ENCODE measurements at places on chromosomes 6 and 20.

- DNase-seq, result no peak
Measured at GRCh38 chr6:32941214-32941768, 463 bp upstream of the HLA-DMB start.

DNA sequence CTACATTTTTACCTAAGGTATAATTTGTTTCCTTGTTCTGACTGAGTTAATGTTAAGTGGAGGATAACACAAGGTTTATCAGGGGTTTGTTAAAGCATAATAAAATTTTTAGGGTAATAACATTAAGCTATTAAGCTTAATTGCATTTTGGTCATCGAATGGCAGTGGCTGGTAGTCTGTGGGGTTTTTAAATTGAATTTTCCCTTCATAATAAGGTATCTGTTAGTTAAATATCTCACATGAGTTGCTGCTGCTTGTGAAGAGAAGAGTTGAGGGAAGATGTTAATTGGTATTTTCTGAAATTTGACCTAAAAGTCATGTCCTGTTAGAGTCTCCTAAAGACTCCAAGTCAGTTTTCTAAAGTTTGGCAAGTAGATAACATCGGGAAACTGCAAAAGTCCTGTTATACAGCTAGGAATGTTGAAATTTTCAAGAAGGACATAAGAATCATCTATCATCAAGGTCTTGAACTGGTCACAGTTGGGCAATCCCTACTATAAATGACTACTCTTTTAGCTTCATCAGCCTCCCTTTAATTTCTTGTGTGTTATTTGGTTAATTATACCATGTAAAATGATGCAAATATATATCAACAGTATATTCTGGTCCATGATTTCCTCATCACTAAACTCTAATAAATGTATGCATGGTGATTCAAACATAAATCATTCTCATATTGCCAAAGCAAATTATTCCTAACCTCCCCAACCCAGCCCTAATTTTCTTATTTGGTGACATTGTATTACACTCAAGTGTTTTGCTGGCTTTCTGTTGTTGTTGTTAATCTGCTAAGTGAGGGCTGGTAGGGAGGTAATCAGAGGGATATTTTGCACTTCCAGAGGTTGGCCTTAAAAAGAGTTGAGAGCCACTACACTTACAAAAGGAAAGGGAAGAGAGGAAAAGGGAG is 64.0 kb downstream of the MAP3K5 start:
- no peak for DNase-seq

- DNase-seq, result no peak
Measured at GRCh38 chr20:47762699-47763268, 22.5 kb downstream of the SULF2 start.

DNA sequence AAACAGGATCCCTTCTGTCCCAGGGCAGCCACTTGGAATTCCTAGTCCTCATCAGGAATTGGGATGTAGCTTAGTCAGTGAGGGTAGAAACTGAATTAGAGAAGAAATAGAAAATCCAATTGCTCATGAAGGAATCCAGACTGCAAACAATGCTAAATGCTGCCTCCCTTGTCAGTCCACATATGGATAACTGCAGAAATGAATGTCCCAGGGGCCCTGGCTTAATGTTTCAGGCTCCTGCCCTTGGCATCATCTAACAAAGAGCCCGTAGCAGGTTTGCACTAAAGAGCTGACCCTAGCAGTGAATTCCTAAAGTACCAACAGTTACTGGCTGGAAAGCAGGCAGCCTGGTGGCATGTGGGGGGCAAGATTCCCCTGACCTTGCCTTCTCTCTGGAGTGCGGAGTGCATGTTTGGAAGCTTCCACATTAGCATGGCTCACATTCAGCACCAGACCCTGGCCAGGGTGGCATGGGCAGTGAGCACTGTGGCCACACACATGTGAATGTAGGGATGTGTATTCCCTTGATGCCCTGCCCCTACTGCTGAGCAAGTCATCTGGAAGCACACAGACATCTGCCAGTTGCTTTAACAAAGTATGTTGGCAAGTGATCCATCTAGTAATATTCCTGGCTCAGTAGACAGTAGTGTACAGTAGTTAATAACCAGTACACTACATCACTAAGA is 394.5 kb downstream of the CDC5L start:
- no peak for DNase-seq

- DNase-seq, result no peak
Measured at GRCh38 chr20:19890445-19891051, 126.6 kb upstream of the NAA20 start.

GRCh38 chr6:152063170-152063921 is 255.9 kb downstream of the ESR1 start:
- no peak for DNase-seq

DNA sequence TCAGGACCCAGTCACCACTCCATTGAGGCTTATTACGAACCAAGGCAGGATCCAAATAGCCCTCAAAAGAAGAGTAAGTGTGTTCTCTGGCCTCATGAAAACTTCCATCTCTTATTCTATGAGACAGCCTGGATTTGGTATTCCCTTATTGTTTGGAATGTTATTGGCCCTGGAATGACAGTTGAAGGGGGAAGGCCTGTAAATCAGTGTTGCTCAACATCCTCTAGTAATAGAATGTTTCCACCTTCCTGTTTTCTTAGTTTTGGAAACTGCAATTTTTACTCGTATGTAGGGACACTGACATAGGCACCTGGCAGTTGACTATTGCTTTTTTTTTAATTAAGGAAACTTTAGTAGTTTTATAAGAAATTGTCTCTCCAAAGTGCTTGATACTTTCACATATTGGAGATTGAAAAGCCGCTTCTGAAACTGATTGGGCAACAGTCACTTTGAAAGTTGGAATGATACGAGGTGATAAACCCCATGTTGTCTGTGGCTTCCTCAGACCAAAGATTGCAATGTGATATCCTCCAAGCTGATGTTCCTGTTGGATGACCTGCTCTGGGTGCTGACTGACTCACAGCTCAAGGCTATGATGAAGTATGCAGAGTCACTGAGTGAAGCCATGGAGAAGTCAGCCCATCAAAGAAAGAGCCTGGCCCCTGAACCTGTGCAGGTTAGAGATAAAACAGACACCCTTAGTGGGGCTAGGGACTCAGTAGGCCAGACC is 43.1 kb downstream of the BLTP3A start:
- no peak for DNase-seq

DNA sequence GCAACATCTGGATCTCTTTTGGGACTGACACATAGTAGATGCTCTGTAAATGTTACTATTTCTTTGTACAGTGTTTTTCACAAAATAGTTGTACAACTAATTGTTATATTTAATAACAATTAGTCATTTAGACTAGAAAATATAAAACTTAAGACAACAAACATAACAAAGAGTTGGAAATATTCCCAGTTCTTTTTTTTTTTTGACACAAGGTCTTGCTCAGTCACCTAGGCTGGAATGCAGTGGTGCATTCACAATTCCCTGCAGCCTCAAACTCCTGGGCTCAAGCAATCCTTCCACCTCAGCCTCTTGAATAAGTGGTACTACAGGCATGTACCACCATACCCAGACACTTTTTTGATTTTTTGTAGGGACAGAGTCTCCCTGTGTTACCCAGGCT is 105.8 kb downstream of the UTRN start:
- DNase-seq, result no peak

- DNase-seq, result no peak
Measured at GRCh38 chr6:113672491-113673149, 184.5 kb upstream of the MARCKS start.

- no peak for DNase-seq
Measured at GRCh38 chr6:162234631-162235030, 492.9 kb downstream of the PRKN start.

- DNase-seq, result no peak
Measured at GRCh38 chr6:13273931-13274706, 54.2 kb downstream of the TBC1D7 start.

DNA sequence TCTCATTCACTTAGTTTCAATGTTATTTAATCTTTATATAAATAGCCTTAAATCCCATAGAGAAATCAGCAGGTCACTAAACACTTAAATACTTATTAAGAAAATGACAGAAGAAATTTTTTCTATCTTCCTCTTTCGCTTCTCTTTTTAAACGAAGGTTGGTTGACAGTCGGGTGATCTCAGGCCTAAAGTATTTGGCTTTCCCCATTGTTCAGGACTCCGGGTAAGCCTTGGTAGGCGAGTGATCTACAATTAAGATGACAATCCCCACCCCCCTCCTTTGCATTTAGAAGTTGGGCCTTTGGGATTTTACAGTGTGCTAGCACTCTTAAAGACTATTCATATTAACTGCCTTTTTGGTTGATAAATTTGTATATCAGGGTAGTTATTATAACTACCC is 19.7 kb upstream of the UTRN start:
- no peak for DNase-seq

GRCh38 chr20:17502105-17502504 is 29.1 kb downstream of the BFSP1 start:
- DNase-seq, result no peak

DNA sequence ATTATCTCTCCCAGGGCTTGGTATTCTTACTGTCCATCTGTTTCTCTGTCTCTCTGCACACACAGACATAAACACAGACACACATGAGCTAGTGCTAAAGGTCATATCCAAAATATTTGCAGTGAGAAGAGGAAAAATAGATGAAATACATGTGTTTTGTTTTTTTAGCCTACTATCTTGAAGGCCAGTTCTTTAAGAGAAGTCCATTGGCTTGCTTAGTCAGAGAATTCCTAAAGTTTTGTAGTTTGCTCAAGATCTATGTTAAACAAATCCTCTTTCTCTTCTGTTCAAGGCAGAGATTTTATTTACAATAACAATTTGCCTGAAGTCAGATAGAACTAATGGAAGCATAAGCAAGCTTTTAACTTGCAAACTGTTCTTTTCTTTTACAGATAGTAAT is 120.0 kb upstream of the AKIRIN2 start:
- DNase-seq, result no peak

DNA sequence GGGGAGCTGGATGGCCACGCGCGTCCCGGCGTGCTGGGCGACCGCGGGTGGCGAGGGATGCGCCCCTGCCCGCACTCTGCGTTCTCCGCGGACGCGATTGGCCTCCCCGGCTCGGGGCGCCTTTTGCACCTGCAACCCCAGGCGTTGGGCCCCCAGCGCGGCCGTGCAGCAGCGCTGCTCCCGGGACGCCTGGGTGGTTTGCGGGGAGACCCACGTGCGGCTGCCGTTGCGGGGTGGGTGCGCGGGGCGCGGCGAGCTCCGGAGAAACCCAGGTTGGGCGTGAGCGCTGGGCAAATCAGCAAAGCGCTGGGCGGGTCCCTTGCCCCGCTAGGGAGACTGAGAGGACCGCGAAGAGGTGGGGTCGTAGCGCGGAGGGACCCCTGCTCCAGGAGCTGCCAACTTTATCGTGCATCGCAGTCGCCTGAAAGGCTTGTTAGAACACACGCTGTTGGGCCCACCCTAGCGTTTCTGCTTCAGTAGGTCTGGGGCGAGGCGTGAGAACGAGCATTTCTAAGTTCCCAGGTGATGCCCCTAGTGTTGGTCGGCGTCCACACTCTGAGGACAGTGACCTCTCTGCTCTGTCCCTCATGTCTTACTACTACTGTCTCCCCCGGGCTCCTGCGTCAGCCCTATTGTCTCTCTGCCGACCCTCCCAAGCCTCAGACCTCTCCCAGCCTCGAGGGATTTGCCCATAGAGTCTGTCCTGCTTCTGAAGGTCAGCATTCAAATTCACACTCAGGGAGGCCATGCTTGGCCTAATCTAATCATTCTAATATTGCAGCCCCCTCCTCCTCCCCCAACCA is 538 bp upstream of the ZFP64 start:
- DNase-seq, result peak; percentile 84

GRCh38 chr6:160781298-160781697 is 79.3 kb downstream of the PLG start:
- no peak for DNase-seq

DNA sequence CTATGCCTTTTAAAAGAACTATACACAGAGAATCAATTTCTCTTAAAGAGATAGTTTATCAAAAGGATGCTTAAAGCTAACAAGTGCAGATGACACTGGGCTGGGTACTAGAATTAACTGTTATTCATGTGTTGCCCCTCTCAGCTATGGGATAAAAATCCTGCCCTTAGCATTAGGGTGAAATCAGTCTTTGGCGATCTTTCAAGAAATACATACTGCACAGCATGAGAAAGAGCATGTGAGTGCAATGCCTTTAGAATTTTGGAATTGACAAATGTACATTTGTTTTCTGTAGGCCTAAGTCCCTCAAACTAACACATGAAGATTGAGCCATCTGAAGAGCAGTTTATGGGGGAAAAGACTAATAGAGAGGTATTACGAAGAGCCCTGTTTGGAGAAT is 115.4 kb downstream of the ZFP64 start:
- DNase-seq, result no peak

DNA sequence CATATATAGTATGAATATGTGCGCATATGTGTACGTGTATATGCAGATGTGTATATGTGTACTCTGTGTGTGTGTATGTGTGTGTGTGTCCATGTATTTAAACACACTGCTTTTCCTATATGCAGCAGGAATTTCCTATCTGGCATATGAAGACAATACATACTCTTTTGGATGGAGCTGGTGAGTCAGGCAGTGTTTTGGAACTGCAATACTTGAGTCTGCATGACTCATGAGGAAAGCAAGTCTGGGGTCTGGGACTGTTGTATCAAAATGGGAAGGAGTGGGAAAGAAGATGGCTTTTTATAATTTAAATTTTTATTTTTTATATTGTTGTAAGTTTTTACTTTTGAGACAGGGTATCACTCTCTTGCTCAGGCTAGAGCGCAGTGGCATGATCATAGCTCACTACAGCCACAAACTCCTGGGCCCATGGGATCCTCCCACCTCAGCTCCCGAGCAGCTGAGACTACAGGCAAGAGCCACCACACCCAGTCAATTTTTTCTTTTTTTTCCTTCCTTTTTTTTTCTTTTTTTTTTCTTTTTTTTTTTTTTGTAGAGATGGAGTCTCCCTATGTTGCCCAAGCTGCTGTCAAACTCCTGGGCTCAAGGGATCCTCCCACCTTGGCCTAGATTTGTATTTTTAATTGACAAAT is 72.2 kb downstream of the ATXN1 start:
- DNase-seq, result no peak

GRCh38 chr6:84652356-84653026 is 111.9 kb downstream of the TBX18 start:
- DNase-seq, result no peak

DNA sequence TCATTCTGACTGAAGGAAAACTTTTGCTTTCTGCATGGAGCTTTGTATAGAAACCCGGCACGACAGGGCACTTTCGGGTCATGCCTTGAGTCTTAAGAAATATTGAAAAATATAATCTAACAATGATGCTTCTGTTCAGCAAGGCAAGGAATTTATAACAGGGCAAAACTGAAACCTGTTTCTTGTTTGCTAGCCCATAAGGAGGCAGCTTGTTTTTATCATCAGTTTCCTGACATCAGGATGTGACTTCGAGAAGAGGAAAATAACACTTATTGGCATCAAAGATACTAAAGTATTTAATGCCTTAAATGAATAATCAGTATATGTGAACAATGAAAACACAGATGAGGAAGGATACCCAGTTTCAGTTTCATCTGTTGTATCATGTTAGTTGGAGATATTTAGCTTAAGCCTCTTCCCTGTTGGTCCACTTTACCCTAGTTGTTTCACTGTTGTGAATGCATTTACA is 146.5 kb downstream of the CDKAL1 start:
- no peak for DNase-seq

GRCh38 chr6:17574866-17575560 is 25.1 kb upstream of the FAM8A1 start:
- DNase-seq, result no peak

Data from RWPE2 (cell line).